Naive thymus-derived CD4-positive, alpha-beta T cell (primary cell): ENCODE measurements at places on chromosomes 1 and 21.

- no peak for DNase-seq
- no peak overlapping the region for H3K4me3 ChIP-seq
- peaks cover 10% of the 10 kb centered on the region for H3K4me1 ChIP-seq
- no peaks in the 10 kb centered on the region for H3K27me3 ChIP-seq
Measured at GRCh38 chr1:76256289-76257223, 182.0 kb downstream of the ST6GALNAC3 start.

DNA sequence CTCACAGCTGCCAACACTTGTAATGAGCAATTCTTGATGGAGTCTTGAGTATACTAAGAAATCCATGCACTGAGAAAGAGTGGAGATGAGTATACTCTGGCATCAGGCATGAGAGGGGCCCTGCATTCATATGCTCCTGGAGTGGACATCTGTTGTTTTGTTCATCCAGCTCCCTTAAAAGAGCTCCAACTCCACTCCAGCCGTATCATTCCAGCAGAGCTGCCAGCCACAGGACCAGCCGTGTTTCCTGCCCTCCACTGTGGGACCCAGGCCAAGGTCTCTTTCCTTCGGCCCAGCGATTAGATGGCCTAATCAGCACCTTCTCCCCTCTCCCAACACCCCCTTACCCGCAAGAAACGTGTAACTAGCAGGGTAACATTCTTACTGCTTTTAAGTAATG, 144.5 kb downstream of the OMA1 start:
- H3K27ac ChIP-seq, result no peak overlapping the region
- H3K4me3 ChIP-seq, result no peak overlapping the region
- H3K4me1 ChIP-seq, result no peaks in the 10 kb centered on the region
- no peaks in the 10 kb centered on the region for H3K36me3 ChIP-seq
- no peak for DNase-seq
- H3K27me3 ChIP-seq, result no peaks in the 10 kb centered on the region

GRCh38 chr1:201883266-201883665, 5.4 kb upstream of the SHISA4 start:
- no peaks in the 10 kb centered on the region for H3K27me3 ChIP-seq
- H3K4me1 ChIP-seq, result no peaks in the 10 kb centered on the region
- no peak overlapping the region for H3K4me3 ChIP-seq
- DNase-seq, result no peak
- H3K27ac ChIP-seq, result no peak overlapping the region
- H3K36me3 ChIP-seq, result no peaks in the 10 kb centered on the region

- peaks cover 3% of the 10 kb centered on the region for H3K27me3 ChIP-seq
- H3K27ac ChIP-seq, result peak overlapping the region; percentile 65
- DNase-seq, result no peak
- no peaks in the 10 kb centered on the region for H3K36me3 ChIP-seq
Measured at GRCh38 chr21:35504277-35504676, 455.2 kb upstream of the RUNX1 start.

DNA sequence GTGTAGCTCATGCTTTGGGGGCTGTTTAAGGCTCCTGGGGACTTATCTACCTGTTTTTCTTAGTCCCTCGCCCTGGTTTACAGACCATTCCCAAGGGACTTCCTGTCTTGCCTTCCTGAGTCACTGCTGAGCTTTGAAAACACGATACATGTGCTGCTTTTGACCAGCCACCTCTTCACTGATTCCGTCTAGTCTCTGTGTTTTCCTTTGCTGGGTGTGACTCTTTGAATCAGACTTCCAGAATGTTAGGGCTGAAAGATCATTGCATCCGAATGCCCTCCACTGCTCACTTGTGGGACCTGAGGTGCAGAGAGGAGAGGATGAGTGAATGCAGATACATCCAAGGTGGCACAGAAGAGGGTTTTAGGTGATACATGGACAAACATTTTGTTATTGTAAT, 35.4 kb upstream of the CITED4 start:
- H3K4me1 ChIP-seq, result no peaks in the 10 kb centered on the region
- H3K36me3 ChIP-seq, result no peaks in the 10 kb centered on the region
- no peak overlapping the region for H3K4me3 ChIP-seq
- no peaks in the 10 kb centered on the region for H3K27me3 ChIP-seq
- H3K27ac ChIP-seq, result no peak overlapping the region
